ENCODE measurements at places on chromosomes 6 and 20. TPM values are rescaled to one million over a fixed set of nuclear protein-coding genes. Genes with fewer than 3 reads are reported as not detected.

Gene PRPH2
- not detected for total RNA-seq

Gene FAM209B
- not detected for total RNA-seq

Gene STMND1
- 0.22 TPM for total RNA-seq

Gene HSPA1L
- total RNA-seq, result 2.4 TPM

Gene DNMT3B
- total RNA-seq, result 15.4 TPM

Gene TGM2
- 0.72 TPM for total RNA-seq

Data from progenitor cell of endocrine pancreas (in vitro differentiated cells).